ENCODE measurements at places on chromosomes 12 and 14.

GRCh38 chr12:4956968-4957367, 47.3 kb downstream of the KCNA1 start:
- DNase-seq: no peak

- no peak for DNase-seq
These were observed 4.8 kb downstream of the FAM222A start for GRCh38 chr12:109718390-109718789.

DNA sequence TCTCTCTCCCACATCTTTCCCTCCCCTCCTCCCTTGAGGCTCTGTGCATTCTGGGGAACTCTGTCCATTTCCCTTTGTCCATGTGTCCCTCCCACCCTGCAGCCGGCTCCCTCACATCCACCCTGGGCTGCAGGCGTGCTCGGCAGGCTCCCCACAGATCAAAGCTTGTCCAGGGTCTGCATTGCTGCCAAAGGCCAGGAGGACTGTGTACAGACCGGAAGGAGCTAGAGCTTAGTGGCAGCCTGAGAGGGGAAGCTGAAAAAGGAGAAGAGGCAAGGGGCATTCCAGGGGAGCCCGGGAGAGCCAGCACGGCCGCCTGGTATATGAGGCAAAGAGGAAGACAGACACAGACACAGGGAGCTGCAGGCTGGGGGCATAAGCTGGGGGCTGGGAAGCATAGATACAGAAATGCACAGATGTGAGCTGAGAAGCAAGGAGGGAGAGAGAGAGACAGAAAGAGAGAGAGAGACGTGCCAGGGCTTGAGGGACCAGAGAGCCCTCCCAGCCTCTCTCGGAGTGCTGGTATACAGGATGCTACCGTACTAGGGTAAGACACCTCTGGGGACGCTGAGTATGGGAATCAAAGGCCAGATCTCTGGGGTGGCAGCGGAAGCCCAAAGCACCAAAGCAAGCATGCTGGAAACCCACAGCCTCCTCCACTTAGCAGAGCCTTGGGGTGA, 3.3 kb downstream of the CD4 start:
- DNase-seq: no peak

- peak; percentile 97 for DNase-seq
These were observed 412 bp upstream of the SNW1 start for GRCh38 chr14:77761205-77761931.

- DNase-seq: no peak
These were observed 74.6 kb downstream of the CIT start for GRCh38 chr12:119802472-119802871.

DNA sequence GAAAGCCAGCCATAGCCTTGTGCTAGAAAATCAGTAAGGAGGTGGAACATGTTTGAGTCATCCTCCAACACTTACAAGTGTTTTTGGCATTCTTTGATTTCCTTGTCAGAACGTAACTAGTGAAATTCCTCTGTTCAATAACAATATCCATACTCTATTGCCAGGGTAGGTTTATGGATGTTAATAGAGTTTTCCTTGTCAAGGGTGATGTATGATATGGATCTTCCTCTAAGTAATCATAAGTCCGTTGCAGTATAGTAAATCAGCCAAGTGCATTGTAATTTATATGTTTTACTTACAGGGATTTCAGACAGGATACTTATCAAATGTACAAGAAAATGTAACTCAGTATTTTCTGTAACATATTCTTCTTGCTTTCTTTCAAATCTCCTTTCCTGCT, 19.4 kb downstream of the NAV3 start:
- DNase-seq: no peak

DNA sequence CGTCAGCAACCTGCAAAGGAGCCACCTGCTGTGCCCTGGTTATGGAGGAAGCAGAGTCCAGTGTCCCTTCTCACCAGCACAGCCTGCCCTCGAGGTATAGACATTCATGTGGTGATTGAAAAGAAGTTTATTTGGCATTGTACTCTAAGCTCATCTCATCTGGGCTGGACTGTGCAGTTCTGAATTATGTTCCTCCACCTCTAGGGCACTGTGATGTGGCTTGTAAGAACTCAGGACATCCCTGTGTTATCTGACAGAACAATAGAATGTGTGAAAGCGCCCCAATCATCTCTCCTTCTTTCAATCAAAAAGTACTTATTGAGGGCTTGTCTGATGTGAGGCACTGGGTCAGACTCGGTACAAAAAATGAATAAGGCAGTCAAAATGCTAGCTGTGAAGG, 140.1 kb downstream of the DHRS2 start:
- DNase-seq: no peak

- DNase-seq: no peak
These were observed 104.8 kb downstream of the MYF5 start for GRCh38 chr12:80821513-80822000.

GRCh38 chr12:1836854-1837421, 16.6 kb downstream of the LRTM2 start:
- peak; percentile 18 for DNase-seq

DNA sequence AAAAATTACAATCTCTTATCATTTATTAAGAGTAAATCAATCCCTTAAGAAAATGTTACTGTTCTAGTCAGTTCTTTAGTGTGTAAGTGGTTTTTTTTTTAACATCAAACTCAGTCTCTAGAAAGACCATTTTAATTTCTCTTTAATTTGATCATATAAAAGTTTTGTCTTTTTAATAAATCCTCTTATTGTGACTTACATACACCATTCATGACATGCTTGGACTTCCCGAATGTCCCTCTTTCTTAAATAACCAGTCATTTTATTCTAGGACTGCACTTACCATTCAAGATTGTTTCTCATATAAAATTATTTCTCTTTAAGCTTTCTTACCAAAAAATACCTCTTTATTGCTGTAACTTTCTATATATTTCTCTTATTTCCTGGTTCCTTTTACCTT, 60.8 kb upstream of the EVL start:
- DNase-seq: no peak

- no peak for DNase-seq
These were observed 33.8 kb downstream of the ZFP36L1 start for GRCh38 chr14:68759017-68759560.

GRCh38 chr14:66070542-66071319, 415.4 kb upstream of the CCDC196 start:
- DNase-seq: no peak

GRCh38 chr12:84814664-84815245, 97.8 kb downstream of the SLC6A15 start:
- no peak for DNase-seq

DNA sequence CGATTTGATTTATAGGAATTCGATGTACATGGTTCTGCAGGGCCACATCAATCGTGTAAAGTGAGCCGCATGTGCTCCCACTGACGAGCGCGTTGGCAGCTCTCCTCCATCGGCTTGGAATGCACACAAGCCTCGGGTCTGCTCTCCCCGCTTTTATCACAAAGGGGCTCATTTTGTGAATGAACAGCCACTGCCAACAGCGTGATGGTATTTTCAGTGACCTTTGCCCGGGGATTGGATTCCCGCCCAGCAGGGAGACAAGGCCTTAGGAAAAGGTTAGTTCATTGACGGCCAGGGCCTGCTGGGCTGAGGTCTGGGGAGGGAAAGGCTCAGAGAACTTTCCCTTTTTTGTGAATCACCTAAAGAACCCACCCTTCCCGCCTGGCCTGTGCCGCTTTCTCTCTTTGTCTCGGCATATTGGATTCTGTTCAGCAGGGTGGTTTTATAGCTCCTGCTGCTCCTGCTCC, 232.1 kb downstream of the MSRB3 start:
- no peak for DNase-seq

DNA sequence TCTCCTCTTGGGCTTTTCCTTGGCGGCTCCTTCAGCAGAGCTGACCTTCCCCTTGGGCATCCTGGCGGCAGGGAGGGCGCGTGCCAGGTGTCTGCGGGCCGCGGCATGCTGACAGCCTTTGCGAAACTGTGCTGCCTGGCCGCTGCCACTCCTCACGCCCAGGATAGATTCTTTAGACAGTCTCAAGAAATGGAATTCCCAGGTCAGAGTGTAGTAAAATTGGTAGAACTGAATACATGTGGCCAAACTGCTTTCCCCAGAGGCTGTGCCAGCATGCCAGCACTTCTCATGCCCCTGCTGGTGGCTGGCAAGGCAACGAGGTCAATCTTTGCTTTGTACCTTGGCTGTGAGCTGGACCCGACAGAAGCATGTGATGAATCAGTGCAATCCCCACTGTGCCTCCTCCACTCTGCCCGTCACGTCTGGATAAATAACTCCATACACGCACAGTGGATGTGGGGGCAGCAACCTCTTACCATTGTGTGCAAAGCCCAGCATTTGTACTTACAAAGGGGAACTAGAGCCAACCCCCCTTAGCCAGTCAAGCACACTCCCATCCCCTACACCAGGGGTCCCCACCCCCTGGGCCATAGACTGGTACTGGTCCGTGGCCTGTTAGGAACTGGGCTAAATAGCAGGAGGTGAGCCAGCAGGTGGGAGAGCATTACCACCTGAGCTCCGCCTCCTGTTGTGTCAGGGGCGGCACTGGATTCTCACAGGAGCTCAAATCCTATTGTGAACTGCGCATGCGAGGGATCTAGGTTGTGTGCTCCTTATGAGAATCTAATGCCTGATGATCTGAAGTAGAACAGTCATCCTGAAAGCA, 90.9 kb downstream of the ACTN1 start:
- peak; percentile 53 for DNase-seq

- no peak for DNase-seq
These were observed 37.9 kb downstream of the ASCL1 start for GRCh38 chr12:102995372-102995771.

Data from kidney glomerular epithelial cell (primary cell).